ENCODE measurements at places on chromosomes 6 and 20.
A peak's percentile ranks its signal among the peaks of the same experiment; 100 is the strongest.

GRCh38 chr20:62549499-62550086 lies 73.8 kb upstream of the GATA5 start:
- no peak for DNase-seq

GRCh38 chr6:28172006-28172405 lies 30.3 kb downstream of the ZKSCAN8 start:
- no peak for DNase-seq

DNA sequence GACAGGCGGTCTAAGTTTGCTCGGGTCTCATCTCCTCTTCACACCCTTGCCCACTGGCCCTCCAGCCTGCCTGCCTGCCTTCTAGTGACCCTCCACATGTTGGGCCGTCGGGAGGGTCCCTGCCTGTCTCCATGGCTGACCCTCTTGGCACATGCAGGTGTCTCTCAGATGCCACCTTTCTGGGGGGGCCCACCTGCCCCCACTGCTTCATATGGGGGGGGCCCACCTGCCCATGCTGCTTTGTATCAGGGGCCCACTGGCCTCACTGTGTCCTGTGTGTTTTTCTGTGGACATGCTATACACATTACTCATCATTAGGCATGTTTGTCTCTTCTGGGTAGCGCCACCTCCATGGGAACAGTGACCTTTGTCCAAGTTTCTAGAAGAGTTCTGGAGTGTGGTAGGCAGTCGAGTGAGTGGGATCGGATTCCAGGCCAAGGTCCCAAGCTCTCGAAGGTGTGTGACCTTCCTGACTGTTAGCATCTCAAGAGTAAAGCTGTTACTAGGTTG lies 40.4 kb upstream of the KIF25 start:
- DNase-seq: no peak

GRCh38 chr6:112626468-112627082 lies 279.4 kb downstream of the RFPL4B start:
- no peak for DNase-seq

- DNase-seq: no peak
These were observed 87.8 kb downstream of the LYRM4 start for GRCh38 chr6:5172897-5173474.

DNA sequence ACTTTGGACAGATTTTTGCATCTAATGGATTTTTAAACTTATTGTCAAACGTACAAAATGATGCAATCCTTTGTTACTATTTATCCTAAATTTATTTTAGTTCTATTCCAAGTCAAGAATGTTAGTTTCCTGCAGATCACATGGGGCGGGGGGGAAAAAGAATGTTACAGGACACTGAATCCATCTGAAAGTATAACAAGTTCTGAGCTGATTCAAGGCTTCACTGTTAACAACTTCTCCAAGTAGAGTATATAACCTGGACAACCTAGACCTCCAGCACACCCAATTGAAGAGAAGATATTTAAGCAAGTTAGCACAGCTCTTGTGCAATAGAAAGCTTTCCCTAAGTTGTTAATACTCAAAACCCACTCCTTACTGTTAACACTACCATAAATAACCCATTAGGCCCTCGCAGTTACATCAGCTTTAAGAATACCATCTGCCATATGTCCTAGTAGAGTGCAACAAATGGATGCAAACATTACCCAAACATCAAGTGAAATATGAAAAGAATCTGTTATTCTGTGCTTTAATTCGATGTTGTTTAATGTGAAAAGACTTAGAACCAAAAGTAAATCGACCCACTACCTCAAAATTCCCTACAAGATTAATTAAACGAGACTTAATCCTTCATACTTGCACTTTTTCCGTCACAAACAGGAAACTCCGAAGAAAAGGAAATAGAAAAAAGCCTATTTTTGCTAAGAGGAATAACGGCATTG lies 1.3 kb downstream of the SEC63 start:
- no peak for DNase-seq

DNA sequence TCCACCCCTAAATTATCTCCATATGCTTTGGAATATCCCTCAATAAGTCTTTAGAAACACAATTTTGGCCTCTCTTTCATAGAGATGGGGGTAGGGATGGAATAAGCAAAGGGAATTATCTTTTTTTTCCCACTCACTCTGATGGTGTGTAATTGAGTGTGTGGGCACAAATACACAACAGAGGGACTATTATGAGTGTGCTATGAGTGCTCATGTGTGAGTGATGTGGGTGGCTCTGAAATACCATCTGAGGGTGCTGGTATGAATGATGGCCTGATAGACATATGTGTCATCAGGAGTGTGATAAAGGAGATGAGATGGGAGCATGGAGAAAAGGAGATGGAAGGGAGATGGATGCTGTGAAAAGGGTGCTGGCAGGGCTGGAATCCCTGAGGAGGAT lies 35.6 kb downstream of the GSS start:
- DNase-seq: no peak

DNA sequence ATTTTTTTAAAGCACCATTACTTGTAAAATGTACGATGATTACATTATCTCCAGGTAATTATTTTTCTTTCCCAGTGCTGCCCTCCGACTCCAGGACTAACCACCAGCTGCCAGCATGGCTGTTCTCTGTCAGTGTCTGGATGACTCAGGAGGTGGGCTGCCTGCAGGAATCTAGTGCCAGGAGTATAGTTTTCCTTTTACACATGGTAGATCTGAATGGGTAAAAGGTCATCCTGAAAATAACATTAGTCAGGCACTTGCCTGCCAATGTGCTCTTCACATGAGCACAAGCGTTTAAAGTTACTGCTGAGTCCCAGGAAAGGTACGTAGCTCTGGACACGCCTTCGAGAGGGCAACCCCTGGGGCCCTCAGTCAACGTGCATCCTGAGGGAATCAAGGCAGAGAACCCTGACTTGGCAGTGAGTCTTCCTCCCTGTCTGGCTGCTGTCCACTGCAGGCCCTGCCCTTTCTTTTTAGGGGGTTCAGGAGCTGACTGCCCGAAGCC lies 2.4 kb downstream of the DYNLT1 start:
- peak; percentile 46 for DNase-seq

- no peak for DNase-seq
These were observed 14.3 kb upstream of the NCOA3 start for GRCh38 chr20:47487175-47487917.

DNA sequence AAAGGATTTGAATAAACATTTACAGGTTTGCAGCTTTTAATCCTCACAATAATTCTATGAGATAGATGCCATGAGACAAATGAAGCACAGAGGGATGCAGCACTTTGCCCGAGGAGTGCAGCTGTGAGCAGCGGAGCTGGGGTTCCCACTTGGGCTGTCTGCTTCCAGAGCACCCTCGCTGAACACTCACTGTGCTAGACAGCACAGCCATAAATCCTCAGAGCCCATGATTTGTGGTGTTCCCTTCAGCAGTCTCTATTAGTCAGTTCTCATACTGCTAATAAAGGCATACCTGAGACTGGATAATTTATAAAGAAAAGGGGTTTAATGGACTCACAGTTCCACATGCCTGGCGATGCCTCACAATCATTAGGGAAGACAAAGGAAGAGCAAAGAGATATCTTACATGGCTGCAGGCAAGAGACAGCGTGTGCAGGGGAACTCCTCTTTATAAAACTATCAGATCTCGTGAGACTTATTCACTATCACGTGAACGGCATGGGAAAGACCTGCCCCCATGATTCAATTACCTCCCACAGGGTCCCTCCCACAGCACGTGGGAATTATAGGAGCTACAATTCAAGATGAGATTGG lies 25.3 kb upstream of the CTAGE9 start:
- DNase-seq: no peak

DNA sequence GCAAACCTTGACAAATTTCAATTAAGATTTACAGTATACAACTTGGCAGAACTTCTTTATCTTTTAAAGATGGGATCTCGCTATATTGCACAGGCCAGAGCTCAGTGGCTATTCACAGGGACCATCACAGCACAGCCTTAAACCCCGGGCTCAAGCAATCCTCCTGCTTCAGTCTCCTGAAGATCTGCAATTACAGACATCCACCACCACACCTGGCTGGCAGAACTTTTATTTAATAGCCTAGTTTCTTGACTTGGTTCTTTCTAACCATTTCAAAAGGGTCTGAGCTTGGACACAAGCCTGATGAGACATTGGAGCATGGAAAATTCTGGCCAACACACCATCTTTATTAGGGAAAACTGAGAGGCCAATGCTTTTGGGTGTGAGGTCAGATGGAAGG lies 151.6 kb upstream of the KCNG1 start:
- no peak for DNase-seq

GRCh38 chr6:134884752-134885151 lies 65.1 kb downstream of the ALDH8A1 start:
- DNase-seq: no peak

GRCh38 chr20:14643146-14643545 lies 305.7 kb upstream of the FLRT3 start:
- no peak for DNase-seq

DNA sequence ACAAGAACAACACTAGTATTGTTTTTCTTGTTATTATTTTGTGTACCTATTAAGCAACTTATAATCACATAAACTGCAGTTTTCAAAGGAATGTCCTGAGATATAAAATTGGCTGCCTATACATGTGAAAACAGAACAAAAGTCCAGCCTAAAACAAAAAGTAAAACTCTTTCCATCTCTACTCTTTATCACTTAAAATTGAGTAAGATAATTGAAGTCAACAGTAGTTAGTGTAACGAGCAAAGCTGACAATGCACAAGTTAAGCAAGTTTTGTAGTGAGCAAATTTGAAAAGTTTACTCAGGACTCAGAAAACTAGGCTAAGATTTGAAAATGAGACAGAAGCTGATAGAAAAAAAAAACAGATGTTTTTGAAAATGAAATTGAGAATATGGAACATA lies 941.4 kb upstream of the MAN1A1 start:
- DNase-seq: no peak

DNA sequence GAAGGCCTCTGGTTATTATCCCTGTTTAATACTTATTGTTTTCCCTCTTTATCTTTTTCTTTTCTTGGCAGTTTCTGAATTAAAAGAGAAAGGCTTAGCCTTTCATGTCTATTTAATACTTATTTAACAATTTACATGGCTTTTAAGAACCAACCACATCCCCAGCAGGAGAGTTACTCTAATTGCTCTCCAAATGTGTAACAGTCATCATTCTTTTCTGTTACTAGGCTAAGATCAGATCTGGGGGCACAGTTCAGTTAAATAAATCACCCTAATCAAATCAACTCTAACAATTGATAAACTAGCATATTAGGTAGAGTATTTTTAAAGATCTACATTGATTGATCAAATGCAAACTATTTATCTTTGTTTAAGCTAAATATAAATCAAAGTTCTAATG lies 54.1 kb upstream of the NT5E start:
- DNase-seq: no peak
